ENCODE measurements at places on chromosomes 2 and 18.

DNA sequence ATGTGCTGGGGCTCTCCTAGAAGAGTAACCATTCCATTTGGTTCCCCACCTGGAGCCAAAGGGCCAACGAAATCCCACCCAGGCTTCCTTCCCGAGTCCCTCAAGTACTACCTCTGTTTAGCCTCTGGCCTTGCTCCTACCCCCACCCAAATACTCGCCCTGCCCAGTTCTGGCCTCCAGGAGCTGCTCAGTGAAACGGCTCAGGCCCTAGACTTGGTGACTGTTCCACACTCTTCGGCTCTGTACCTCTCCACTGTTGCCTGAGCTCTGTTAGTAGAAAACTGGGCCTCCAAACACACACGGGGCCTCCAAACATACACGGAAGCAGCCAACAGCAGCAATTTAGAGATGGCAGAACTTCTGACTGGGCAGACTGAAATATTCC lies 4.2 kb downstream of the OTX1 start:
- DNase-seq, result no peak

- no peak for DNase-seq
These were observed 264.3 kb downstream of the TSN start for GRCh38 chr2:122019724-122020123.

DNA sequence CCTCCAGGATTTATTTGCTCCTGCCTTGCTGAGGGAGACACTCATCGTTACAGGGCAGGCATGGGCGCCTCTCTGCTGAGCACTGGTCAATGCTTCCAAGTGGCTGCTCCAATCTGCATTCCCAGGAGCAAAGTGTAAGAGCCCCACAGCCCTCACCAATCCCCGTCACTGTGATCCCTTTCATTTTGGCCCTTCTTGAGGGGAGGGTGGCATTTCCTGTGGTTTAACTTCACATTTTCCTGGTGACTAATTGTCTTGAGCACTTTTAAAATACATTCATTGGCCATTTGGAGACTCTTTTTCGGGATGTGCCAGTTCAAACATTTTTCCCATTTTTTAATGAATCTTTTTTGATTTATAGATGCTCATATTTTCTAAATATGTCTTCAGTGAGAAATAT lies 33.0 kb downstream of the TPO start:
- DNase-seq, result no peak

DNA sequence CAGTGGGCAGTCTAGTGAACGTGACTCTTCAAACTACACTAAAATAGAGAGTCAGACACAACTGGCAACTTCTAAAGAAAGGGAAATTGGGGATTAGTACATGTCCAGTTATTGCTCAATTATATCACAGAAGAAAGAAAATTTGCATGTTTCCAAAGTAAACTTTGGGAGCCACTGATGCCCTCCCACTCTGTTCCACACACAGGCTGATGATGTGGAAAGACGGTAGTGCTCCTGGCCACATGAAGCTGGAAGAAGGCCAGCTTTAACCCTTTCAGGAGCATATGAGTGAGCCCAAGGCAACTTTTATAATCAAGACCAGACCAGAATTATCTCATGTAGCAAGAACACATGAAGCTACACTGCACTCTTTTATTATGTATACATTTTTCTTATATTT lies 141.0 kb downstream of the NR4A2 start:
- no peak for DNase-seq

GRCh38 chr2:123245156-123245555 lies 779.9 kb upstream of the CNTNAP5 start:
- no peak for DNase-seq

DNA sequence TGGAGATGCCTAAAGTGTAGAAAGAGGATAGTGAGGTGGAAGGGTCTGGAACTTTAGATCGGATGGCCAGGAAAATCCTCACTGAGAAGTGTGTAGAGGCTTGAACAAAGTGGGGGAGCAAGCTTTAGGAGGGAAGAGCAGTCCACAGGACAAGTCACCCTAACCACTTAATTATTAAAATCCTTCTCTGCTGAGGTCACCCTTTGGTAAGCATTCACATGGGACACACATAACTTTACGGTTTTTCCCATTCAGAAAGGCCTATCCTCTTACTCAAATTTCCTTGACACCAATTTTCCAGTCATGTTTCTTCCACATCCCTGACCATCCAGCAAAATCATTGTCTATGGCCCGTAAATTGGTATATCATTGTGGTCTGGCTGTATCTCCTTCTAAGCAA lies 31.0 kb upstream of the ZEB2 start:
- DNase-seq, result no peak

DNA sequence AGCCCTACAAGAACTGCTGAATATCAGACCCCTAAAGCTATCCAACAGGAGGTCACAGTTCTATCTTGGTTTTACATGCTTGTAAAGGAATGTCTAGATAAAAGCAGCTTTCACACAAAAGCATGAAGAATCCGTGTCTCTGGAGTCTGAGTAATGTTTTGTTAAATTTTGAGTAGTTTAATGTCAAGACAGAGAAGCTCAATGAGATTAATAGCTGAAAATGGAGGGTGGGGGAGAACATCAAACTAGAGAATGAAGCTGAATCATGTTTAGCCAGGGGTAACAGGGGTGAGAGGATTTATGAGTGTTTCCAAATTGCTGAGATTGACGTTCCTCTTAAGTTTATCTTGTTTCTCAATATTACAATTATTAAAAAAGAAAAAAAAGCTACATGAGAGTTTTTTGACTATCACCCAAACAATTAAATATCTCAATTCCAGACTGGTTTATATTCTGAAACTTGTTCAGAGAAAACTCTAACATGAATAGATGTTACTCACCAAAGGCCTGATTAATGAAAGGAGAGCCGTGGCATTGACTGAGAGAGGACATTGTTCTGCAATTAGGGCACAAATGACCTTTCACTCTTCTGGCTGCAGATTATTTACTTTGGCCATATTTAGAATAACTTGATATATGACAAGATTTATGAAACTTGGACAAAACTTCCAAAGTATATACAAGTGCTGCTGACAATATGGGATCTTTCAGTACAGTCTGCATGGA lies 266.4 kb upstream of the ETAA1 start:
- no peak for DNase-seq

DNA sequence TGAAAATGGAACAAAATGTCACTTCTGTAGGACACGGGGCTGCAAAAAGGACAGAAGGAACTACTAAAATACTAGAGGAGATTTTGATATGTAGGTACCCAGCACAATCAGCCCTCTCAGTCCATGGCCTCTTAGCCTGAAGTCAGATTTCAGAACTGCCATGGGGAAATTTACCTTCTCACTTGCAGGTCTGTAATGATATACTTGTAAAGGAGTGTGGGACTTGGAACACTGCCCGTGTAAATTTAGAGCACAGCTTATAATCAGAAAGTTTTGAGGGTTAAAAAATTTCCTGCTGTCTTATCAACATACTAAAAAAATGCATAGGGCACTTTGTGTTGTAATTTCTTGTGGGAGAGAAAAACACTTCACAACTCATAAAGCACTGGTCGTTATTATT lies 60.6 kb downstream of the ZEB2 start:
- no peak for DNase-seq

DNA sequence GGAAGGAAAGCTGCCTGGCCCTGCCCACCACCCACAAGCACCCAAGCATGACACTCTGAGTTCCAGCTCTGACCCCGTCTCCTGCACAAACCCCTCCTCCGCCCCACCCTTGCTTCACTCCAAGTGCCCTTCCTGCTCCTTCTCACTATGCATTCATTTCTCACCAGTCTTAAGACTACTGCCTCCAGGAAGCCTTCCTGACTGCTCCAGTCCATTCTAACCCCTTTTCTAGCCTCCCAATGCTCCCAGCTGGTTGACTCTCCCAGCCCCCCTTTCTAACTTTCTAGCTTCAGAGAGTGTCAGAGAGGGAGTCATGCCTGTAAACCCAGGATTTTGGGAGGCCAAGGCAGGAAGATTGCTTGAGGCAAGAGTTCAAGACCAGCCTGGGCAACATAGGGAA lies 8.2 kb upstream of the NAGK start:
- DNase-seq, result no peak

- no peak for DNase-seq
These were observed 122.1 kb downstream of the SH3BP4 start for GRCh38 chr2:235073868-235074413.

- DNase-seq, result no peak
These were observed 1.2 kb upstream of the HAAO start for GRCh38 chr2:42793334-42794270.

GRCh38 chr2:161954103-161954502 lies 119.9 kb downstream of the DPP4 start:
- no peak for DNase-seq

Measured in stimulated activated CD4-positive, alpha-beta T cell treated with anti-CD3 and anti-CD28 coated beads, Interleukin-12 subunit alpha, Interleukin-12 subunit beta, amount 100 ng/mL, for 48 hours (primary cell).